ENCODE measurements at places on chromosomes 12 and 14.

DNA sequence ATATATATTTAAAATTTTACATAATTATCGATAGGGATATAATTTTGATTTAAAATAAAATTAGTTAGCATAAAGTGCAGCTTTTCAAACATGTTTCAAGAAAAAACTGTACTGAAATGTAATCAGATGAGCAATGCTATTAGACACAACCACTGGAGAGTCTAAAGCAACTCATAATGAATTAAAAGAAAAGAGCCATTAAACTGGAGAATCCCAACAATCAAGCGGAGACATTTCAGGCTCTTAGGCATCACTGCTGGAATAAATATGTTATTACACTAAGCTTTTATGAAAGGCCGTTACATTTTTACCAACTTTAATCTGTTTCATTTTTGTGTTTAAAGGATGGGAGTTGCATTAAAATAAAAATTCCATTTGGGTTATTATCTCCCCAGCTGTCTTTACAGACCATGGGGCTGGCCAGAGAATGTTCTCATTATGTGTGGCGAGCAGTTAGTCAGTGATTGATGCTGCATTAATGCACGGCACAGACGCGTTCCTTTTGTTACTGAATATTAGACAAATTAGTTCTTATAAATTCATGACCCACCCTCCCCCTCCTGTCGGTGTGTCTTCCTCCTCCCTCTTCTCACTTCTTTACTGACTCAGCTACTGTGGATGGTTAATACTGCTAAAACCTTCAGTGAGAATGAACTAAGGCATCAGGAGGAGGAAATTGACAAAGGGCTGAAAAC, 156.8 kb downstream of the PDZRN4 start:
- no peak for DNase-seq

DNA sequence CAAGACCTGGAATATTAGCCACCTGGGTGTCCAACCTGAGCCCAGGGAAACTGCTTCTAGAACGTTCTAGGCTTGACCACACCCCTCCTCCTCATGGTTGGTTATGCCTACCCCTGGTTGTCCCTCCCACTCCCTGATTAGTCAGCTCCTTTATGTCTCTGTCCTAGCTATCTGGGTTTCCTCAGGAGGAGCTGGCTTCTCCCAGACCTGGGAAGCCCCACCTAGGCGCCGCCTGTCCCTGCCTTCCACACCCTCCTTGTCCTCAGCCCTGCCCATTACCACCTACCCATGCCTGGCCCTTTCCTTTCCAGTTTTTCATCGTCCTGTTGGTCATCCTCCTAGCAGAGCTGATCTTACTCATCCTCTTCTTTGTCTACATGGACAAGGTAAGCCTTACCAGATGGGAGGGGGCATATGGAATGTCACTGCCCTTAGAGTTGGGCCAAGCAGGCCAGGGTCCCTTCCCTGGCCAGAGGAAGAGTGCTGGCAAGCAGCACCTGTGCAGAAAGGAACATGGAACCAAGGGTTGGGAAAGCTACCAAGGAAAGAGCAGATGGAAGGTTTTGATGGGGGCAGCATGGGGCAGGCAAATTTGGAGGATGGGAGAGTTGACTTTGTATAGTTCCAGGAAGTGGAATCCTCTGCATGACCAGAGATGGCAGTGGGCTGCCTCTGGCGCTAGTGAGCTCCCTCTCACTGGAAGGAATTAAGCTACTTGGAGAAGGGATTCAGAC, 201.7 kb downstream of the TSPAN9 start:
- no peak for DNase-seq

- no peak for DNase-seq
Observed at GRCh38 chr12:124626971-124627411, 59.6 kb upstream of the NCOR2 start.

DNA sequence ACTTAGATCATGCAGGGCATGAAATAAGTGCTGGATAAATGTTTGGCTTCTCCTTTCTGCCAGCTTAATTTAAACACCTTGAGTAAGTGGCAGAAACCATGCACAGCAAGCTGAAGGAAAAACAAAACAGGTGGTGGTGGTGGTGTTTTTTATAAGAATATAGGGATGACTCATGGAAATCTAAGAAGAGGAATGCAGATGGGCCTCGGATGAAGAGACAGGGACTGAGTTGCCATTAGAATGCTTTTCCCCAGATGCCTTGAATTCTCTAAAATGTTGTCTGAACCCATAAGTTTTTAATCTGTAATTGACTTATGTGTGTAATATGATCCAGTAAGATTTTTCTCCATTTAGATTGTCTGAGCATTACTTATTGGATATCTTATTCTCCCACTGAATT, 93.1 kb upstream of the ZDHHC17 start:
- no peak for DNase-seq

GRCh38 chr14:40436551-40436950, 1004.3 kb upstream of the FBXO33 start:
- DNase-seq = no peak

DNA sequence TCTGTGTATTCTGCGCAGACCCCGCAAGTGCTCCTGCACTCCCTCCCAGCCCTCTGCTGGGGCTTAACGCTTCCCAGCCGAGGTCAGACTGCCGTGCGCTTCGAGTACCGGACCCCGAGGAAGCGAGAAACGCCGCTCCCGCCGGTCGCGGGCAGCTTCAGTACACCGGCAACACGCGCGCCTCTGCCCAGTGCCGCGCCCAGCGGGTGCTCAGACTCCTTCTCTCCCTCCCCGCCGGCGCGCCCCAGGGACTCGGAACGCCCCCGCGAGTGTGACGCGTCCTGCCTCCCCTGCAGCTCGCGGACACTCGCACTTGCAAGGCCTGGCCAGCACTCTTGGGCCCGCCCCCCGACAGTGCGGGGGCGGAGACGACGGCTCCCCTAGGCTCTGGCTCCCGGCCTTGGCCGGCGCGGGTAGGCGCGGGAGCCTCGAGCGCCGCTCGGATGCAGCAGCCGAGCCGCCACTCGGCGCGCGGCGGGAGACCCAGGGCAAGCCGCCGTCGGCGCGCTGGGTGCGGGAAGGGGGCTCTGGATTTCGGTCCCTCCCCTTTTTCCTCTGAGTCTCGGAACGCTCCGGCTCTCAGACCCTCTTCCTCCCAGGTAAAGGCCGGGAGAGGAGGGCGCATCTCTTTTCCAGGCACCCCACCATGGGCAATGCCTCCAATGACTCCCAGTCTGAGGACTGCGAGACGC, at the start of gene PTGER2:
TSS of gene PTGER2 (plus strand) at position 410 of the 692 bp plus-strand sequence. CDS start at position 647, 237 bp downstream.
- peak; percentile 46 for DNase-seq

Data from stimulated activated CD4-positive, alpha-beta T cell treated with anti-CD3 and anti-CD28 coated beads, Interleukin-1b, Interleukin-23, amount 100 ng/mL, for 1 hour (primary cell).